ENCODE measurements at places on chromosomes 11 and 22.

DNA sequence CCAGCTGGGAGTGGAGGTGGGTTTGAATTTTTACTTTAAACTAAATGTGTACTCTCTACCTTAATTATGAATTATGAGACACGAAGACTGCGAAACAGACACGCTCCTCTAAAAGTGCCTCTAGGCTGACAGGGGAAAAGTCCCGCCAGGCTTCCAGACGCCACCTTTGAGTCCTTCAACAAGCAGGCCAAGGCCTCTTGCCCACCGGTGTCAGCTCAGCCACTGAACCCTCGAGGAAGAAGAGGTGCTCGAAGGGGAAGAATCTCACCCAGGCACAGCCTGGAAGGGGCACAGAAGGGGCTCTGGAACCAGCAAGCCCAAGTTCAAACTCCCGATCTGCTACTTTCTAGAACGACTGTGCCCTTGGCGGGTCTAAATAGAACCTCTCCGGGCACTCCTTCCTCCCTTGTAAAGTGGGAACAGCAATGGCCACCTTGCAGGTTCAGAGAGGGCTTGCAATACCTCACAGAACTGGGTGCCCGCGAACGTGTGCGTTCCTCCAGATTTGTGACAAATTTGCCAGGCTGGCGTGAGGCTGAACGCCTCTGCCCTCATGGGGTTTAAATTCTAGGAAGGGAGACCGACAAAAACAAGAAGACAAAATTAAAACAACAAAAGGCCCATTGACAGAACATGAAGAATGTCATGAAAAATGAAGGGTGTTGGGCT lies 158.5 kb upstream of the GRK3 start:
- DNase-seq = no peak

DNA sequence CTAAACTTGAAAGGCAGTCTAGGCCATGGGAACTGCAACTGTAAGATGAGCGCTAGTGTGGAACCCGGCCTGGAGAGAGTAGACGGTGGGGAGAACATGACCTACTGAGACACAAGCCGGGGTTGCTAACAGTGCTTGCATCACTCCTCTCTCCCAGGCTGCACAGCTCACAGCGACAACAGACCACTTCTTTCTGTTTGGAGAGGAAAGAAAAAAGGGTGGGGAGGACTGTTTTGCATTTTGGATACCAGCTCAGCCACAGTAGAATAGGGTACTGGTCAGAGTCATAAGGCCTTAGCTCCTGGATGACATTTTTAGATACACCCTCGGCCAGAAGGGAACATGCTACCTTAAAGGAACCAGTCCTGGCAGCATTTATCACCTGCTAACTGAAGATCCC lies 22.2 kb upstream of the OR52M1 start:
- DNase-seq = no peak

- no peak for DNase-seq
These were observed 81.5 kb upstream of the HORMAD2 start for GRCh38 chr22:29998627-29999384.

- no peak for DNase-seq
These were observed 15.1 kb upstream of the RGL4 start for GRCh38 chr22:23675502-23676415.

- no peak for DNase-seq
These were observed 175.7 kb upstream of the API5 start for GRCh38 chr11:43135966-43136534.
